ENCODE measurements at places on chromosomes 13 and 19.

DNA sequence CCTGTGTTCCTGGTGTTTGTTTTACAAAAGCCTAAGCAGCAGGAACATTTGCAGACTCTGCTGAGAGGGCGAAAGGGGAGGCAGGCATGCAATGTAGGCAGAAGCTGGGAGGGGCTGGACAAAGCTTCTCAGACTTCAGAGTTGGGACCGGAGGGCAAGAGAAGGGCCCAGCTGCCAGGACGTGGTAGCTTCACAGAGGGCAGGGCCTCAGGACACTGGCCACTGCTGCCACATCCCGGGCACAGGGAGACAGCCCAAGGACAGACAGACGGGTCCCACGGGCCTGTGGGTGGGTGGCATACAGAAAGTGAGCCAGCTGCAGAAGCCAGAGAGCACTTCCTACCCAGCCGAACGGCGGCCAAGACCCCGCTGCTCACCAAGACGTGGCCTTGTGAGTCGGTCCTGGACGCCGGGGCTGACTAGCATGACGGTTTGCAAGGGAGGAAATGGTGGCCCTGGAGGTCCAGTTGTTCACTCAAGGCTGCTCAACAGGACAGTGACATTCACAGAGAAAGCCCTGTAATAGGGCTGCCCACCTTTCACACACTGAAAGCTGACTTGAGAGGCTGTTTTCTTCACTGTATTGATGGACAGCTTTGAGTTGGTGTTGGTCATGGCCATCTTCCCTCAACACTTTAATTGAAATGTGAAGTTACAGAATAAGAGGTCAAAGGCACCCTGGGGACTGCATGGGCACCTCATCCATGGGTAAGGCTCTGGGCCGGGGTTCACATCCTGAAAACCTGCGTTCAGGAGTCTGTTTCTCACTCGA, 23.7 kb upstream of the TFDP1 start:
- DNase-seq, result no peak

- DNase-seq, result no peak
Measured at GRCh38 chr19:58357481-58358145, 4.3 kb upstream of the A1BG start.

DNA sequence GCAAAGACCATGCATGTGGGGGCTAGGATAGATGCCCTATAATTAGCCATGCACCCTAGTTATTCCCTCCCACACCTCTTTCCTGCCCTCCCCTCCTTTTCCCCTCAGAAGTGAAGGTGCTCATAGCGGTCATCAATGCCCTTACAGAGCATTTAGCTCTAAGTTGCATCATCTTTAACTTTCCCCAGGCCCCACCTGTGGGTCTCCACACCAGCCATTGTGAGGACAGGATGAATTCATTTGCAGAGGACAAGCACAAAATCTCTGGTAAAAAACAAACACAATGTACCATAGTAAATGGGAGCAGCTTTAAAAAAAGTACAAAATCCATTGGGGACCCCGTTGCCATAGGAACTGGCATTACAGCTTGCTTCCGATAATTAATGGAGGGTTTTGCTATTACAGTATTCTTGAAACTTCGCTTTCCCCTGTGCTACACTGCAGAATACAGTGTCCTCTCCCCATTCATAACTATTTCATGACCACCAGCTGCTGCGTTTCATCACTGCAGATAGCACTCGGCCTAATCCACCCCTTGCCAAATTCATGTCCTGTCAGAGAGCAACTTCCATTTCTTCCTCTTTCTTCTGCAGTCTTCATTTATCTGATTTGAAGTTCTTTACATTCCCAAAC, 110.5 kb downstream of the ZDHHC20 start:
- no peak for DNase-seq

DNA sequence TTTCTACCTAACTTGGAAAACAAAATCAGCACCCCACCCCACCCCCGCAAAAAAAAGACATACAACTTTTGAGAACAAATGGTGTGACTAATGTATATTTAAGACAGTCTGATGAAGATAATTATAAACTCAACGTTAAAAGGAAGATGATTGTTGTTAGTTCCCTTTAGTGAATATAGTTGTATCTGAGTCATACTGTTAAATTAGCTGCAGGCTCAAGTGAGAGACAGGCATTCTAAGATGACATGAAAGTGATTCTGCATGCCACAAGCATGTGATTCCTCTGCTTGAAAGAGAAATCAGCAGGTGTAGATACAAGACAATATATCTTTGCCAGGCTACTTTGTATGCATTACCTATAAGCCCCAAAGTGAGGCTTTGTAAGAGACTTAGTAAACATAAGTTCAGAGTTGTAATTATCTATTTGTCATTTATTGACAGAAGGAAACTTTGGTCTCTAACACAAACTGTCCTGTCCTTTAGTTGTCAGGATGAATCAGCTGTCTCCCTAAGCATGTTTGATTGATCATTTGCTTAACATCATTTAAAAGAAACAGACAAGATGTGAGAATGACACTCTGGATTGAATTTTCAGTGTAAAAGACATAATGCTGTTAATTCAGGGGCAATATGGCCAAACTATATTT, 319.4 kb upstream of the HTR2A start:
- no peak for DNase-seq

- DNase-seq, result no peak
Measured at GRCh38 chr19:23436944-23437343, 41.7 kb upstream of the ZNF91 start.

DNA sequence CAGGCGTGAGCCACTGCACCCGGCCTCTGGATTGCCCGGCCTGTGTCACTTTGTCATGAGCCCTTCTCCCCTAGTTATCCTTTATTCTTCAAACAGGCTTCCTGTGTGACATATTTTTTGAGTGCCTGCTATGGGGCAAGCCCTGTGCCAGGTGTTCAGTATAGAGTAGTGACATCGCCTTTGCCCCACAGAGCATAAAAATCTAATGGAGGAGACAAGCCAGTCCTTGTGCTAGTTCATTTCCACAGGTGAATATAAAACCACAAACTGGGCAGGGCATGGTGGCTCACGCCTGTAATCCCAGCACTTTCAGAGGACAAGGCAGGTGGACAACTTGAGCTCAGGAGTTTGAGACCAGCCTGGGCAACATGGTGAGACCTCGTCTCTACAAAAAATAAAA, 43.2 kb downstream of the BBC3 start:
- no peak for DNase-seq

- no peak for DNase-seq
Measured at GRCh38 chr13:40407567-40407966, 258.9 kb downstream of the FOXO1 start.

- no peak for DNase-seq
Measured at GRCh38 chr13:40975441-40975840, 43.7 kb downstream of the ELF1 start.

DNA sequence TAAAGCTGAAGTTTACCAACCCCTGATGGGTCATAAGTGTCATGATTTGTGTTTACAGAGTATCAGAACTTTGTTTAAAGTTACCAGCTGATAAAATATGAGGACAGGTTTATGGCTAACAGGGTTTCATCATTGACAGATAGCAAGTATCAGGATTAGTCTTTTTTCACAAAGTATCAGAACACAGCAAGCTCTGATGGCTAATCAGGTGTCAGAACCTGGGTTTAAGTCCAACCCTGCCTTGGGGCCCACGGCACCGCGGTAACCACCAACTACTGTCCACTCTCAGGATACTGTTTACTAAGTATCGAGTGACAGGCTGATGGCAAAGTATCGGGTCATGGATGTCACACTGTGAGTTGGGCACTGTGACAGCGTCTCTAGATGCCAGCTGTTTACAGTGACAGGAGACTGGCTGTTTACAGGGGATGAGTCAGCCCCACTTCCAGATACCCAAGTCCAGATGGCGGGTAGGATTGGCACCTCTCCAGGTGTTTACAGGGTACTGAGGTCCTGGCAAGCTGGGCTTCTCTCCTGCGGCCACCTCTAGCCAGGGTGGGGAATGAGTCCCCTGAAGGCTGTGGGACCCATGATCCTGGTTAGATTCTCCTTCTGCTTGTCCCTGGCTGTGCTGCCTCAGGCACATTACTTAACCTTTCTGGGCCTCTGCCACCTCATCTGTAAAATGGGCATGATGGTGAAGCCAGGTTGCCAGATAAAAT, 21.8 kb downstream of the ARRDC2 start:
- no peak for DNase-seq

GRCh38 chr19:18975011-18975410, 34.0 kb upstream of the HOMER3 start:
- DNase-seq, result peak; percentile 3

- no peak for DNase-seq
Measured at GRCh38 chr13:44817131-44817671, 172.1 kb downstream of the NUFIP1 start.

GRCh38 chr19:35098413-35099049, 17.1 kb upstream of the FXYD3 start:
- no peak for DNase-seq

DNA sequence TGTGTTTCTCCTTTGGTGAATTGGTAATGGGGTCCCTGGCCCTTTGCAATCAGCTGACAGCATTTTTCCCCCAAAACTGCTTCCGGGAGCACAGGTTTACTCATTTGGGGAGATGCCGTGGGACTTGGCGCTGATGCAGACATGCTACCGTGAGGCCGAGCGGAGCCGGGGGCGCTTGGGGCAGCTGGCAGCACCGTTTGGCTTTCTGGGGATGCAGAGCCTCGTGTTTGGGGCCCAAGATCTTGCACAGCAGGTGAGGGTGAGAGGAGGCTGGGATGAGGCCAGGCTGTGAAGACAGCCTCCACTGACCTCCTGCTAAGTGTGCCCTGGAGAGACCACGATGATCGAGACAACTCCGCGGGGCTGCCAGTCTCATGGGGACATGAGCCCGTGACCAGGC, 13.4 kb upstream of the COLGALT1 start:
- no peak for DNase-seq

DNA sequence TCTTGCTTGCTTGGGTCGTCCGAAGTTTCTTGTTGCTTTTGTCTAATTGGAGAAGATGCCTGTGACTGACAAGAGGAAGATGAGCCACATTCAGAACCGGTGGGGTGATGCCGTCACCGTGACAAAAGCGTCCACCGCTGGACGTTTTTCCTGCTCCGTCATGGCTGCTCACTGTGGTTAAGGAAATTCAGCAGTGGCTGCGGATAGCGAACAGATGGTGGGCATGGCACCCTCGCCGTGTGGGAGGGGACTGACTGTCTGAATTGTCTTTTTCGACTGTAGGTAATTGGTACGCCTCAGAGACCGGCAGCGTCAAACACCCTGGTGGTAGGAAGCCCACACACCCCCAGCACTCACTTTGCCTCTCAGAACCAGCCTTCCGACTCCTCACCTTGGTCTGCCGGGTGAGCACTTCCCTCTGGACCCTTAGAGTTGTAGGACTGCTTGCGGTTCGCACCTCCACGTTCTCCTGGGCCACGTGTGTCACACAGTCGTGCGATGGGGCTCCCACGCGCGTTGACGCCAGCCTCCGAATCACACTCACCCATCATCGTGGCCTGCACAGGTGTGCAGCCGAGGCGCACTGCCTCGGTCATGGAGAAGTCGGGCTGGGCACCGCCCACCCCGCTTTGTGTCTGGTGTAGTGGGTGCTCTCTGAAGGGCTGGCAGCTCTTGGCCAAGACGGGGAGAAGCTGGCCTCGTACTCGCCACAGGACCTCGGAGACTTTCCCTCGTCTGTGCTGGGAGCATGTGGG, 26.5 kb downstream of the ATP4B start:
- DNase-seq, result no peak

GRCh38 chr19:11384778-11385129, 640 bp upstream of the EPOR start:
- DNase-seq, result no peak

DNA sequence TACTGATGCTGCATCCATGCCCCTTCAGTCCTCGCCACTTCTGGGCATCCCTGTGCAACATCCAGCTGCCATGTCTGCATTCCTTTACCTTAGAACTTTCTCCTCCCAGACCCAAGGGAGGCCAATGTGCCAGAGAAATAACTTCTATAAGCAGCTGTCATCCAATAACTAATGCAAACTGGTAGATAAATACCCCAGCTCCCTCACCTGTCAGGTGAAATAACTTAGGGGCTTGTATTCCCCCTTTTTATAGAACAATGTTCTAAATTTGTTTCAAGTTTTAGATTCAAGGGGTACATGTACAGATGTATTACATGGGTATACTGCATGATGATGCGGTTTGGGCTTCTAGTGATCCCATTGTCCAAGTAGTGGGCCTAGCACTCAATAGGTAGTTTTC, 880.1 kb downstream of the UQCRFS1 start:
- no peak for DNase-seq
